ENCODE measurements at places on chromosomes 11 and 22. TPM values are rescaled to one million over a fixed set of nuclear protein-coding genes. Genes with fewer than 3 reads are reported as not detected.

Gene RHBDD3
- 28.4 TPM for total RNA-seq

Gene TMEM132A
- 25.0 TPM for total RNA-seq

Gene SOX10
- total RNA-seq = not detected

Gene ANKK1
- total RNA-seq = not detected

Gene MUC5AC
- total RNA-seq = not detected
